ENCODE measurements at places on chromosomes 7 and 10. TPM values are rescaled to one million over a fixed set of nuclear protein-coding genes. Genes with fewer than 3 reads are reported as not detected.

DNA sequence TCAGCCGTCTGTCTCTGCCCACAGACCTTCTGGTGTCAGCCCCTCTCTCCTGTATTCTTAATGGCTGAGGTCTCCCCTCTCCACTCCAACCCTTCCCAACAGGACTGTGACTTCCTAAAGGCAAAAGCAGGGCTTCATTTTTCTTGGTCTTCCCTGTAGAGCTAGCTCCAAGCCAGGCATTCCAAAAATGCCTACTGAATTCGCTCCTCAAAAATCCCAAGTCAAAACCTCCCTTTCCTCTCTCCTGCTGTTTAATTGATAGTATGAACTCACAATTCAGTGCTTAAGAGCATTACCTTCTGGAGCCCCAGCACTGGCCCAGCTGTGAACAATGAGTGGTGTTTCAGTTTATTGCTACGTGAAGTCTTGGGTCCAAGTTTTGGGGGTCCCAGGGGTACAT lies 628.4 kb downstream of the PARD3 start:
- DNase-seq: no peak
- no peak overlapping the region for H3K4me3 ChIP-seq
- H3K27ac ChIP-seq: no peak overlapping the region

- no peaks in the 10 kb centered on the region for H3K36me3 ChIP-seq
- H3K27ac ChIP-seq: no peak overlapping the region
- no peak overlapping the region for H3K4me3 ChIP-seq
Observed at GRCh38 chr10:30542001-30542894, 87.3 kb downstream of the LYZL2 start.

GRCh38 chr10:132419538-132420468 lies 22.8 kb downstream of the PWWP2B start:
- no peak overlapping the region for H3K4me3 ChIP-seq
- H3K27ac ChIP-seq: peak overlapping the region; percentile 88
- DNase-seq: no peak
- peaks cover 90% of the 10 kb centered on the region for H3K4me1 ChIP-seq
- H3K36me3 ChIP-seq: peaks cover 3% of the 10 kb centered on the region

DNA sequence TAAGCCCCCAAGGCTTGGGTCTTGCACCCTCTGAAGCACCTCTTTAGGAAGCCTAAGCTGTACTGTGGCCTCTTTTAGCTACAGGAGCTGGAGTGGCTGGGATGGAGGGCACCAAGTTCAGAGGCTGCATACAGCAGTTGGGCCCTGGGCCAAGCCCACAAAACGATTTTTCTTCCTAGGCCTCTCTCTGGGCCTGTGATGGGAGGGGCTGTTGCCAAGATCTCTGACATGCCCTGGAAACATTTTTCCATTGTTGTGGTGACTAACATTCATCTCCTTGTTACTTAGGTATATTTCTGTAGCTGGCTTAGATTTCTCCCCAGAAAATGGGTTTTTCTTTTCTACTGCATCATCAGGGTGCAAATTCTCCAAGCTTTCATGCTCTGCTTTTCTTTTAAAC lies 375.7 kb upstream of the NPSR1 start:
- no peaks in the 10 kb centered on the region for H3K27me3 ChIP-seq
- H3K27ac ChIP-seq: no peak overlapping the region
- no peak for DNase-seq
- no peaks in the 10 kb centered on the region for H3K36me3 ChIP-seq
- no peak overlapping the region for H3K4me3 ChIP-seq

CCDC3 gene
- total RNA-seq: 31.3 TPM

BAMBI gene
- total RNA-seq: 16.1 TPM

SHOC2 gene
- 33.8 TPM for total RNA-seq

Data from suprapubic skin (tissue), 4 donors.